ENCODE measurements at places on chromosomes 12 and 14.
A peak's percentile ranks its signal among the peaks of the same experiment; 100 is the strongest.

GRCh38 chr14:99703381-99703780 lies 19.3 kb downstream of the CYP46A1 start:
- no peak for DNase-seq

DNA sequence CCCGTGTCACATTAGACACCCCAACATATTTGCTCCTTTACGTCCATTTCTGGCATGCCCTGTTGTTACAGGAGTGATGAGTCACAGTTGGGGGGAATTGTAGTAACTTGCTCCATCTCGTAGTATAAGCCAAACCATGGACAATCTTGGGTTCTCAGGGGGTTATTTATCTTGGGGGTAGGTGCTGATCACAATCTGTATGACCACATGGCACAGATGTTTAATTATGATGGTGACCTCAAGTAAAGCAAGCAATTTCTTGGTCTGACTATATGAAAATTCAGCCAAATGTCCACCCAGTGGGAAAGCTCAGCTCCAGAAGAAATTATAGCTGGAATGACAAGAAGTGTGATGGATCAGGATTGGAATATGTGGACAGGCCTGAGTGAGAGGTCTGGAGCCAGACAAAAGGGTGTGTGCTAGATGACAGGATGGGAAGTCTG lies 32.1 kb upstream of the STON2 start:
- DNase-seq = no peak

DNA sequence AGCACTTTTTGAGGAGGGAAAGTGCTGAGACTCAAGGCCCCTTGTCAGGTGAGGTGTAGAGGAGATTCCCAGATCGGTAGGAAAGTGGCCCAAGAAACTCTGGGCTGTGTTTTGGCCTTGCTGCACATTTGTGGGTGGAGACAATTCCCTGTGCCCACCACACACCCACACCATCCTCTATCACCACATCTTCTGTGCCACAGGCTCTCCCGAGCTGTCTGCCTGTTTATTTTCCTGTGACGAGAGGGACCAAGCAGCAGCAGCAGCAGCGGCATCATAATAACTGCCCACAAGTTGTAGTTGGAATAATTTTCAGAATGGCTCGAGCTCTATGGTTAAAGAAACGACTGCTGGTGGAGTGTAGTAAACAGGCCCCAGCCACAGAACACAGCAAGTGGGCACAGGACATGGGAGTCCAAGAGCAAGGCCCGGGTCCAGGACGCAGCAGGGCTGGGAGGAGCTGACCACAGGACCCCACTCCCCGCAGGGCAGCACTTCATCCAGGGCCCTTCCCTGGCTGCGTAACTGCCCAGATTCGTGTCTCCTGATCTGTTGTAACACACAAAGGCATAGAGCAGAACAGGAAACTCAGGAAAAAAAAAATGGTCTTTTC lies 55.6 kb upstream of the BCL2L14 start:
- DNase-seq = no peak

GRCh38 chr12:12551115-12551514 lies 11.5 kb downstream of the DUSP16 start:
- DNase-seq = no peak

DNA sequence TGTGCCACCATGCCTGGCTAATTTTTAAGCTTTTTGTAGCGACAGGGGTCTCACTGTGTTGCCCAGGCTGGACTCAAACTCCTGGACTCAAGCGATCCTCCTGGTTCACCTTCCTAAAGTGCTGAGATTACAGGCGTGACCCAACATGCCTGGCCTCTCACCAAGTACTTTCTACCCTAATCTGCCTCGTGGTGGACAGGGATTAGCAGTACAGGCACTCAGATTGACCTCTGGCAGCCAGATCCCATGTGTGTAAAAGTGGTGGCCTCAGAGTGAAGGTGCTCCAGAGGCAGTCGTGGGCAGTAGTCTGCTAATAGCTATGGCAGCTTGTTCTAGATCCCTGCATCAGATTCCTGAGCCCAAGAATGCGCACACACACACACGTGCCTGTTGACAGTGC lies 30.9 kb downstream of the MTHFD1 start:
- no peak for DNase-seq

- no peak for DNase-seq
Observed at GRCh38 chr14:38143659-38144505, 63.8 kb upstream of the SSTR1 start.

DNA sequence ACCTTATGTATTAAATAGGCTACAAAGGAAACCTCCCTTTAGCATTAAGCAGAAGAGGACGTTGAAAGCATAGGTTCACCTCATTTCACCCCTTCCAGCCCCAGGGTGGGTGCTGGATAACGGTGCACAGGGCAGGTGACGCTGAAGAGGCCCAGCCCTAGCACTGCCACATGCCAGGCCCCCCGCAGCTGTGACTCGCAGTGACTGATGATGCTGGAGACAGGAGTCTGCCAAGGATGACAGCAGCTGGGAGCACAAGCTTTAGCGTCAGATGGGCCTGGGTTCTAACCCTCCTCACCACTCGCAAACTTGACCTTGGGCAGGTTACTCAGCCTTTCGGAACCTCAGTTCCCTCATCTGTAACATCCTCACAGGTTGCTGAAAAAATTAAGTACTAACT lies 76.7 kb downstream of the TBK1 start:
- DNase-seq = no peak

GRCh38 chr12:45477526-45477925 lies 252.0 kb upstream of the ARID2 start:
- DNase-seq = no peak

GRCh38 chr12:113316155-113316554 lies 18.8 kb downstream of the SLC8B1 start:
- DNase-seq = no peak

DNA sequence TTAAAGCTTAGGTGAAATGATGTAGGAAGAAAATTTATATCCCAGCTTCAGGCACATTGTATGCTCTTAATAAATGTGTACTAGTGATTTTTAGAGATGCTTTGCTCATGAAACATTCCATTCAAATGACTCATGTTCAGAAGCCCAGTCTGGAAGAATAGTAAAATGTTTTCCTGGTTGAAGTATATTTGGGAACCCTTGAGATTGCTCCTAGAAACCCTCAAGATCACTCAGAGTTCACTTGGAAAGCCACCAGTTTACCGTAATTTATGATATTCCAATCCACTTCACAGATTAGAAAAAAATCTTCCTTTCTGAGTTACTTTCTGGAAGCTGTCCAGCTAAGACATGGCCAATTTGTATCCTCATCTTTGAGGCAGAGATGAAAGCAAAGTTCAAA lies 186.4 kb downstream of the SYT10 start:
- no peak for DNase-seq

GRCh38 chr12:104604070-104604994 lies 147.6 kb downstream of the CHST11 start:
- no peak for DNase-seq

DNA sequence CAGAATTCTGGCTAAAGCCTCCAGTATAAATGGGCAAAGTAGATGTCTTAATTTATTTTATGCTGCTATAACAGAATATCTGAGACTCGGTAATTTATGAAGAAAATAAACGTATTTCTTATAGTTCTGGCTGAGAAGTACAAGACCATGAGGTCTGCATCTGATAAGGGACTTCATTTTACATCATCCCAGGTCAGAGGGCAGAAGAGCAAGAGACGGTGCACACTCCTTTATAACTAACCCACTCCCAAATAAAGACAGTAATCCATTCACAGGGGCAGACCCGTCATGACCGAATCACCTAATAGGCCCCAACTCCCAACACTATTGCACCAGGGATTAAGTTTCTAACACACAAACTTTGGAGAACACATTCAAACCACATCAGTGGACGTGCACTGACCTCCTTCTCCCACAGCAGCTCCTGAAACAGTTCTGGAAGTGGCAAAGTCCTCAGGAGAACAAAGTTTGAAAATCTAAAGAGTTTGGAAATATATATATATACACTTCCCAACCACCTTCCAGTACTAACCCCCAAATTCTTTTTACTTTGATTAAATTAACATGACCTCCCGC lies 116.5 kb downstream of the MED13L start:
- no peak for DNase-seq

DNA sequence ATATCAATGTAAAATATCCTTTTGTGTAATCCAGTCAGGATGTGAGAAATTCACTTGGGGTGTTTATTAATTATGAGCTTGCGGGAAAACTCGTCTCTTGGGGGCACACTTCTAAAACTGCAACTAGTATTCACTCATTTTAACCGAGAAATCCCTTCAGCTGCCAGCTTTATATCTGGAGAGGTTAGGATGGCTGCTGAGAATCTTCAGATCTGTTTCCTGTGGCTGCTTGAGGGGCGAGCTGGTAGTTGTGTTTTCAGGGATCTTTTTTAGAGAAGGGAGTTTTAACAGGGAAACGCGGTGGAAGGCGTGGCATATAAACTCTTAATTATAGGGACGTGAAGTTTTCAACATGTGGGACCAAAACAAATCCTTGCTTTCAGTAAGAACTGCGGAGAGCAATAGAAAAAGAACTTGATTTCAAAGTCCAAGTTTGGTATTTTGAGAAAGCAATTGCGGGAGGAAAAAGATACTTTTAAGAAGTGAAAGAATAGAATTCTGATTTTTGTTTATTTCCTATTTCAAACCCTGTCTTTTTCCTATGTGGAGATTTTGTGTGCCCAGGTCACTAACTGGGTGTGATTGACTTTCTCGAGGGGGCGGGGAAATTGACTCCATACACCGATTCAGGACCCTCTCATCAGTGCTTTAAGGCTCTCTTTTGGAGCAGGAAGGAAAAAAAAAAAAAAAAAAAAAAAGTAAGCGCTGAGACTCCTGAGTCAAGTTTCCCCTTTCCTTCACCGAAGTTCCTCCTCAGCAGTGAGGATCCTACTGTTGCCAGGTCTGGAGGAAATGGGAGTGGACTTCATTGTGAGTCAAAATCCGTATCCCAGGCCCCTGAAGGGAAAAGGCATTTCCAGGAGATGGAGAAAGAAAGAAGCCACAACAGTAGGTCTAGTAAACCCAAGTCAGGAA lies 1.1 kb downstream of the PPFIBP1 start:
- no peak for DNase-seq

- peak; percentile 86 for DNase-seq
Observed at GRCh38 chr12:123242116-123242904, 9.1 kb downstream of the MTRFR start.

DNA sequence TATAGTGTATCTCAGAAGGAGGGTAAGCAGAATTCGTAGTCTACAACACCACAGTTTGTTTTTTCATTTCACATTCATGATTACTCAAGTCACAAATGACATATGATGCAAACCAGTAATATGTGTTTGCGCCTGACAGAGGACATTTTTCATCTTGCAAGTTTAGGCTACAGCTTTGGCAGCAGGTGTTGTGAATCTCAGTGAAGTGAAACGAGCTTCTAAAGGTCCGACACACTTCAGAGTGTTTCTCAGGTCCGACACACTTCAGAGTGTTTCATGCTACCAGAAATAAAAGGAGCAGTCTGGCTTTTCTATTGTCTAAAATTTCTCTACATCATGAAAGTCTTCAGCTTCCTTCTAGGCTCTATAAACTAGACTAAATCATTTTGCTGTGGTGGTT lies 22.7 kb downstream of the CLEC14A start:
- DNase-seq = no peak

GRCh38 chr12:42469355-42470175 lies 120.0 kb downstream of the PRICKLE1 start:
- DNase-seq = no peak

GRCh38 chr14:100434033-100434601 lies 111.0 kb downstream of the SLC25A47 start:
- DNase-seq = no peak

GRCh38 chr12:130127912-130128789 lies 34.1 kb upstream of the FZD10 start:
- DNase-seq = no peak

DNA sequence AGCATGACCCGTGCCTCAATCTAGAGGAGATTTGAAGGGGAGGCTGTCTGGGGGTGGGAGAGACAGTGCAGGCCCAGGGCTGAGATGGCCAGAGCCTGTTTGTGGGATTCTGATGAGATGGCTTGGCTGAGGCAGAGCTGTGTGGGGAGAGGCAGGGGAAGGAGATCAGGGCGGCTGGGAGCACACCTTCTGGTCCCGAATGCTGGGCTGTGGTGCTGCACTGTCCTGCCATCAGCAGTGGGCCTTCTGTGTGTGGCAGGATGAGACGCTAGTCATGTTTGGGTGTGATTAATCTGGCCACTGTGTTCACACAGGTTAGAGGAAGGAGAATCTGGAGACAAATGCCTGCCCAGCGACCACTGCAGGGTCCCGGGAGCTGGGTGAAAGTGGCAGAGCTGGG lies 300.9 kb downstream of the CACNA1C start:
- DNase-seq = no peak

- DNase-seq = no peak
Observed at GRCh38 chr12:112126911-112127310, 1.6 kb downstream of the TRAFD1 start.

DNA sequence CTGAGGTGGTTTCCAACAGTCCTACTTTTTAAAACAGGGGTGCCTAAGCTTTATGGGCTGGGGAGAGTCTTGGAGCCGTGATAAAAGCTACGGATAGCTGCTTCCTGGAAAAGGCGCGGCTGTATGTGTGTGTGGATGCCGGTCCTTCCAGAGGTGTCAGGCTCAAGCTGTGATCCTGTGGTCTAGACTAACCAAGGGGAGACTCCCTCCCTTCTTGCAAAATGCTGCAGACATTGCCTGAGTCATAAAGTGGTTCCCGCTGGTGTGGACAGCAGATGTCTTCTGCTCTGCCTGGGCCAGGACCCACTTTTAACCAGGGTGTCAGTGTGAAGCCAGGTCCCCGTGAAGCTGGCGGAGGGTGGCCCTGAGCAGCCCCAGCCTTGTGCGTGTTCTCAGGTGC lies 37.8 kb downstream of the CCDC92 start:
- DNase-seq = no peak

DNA sequence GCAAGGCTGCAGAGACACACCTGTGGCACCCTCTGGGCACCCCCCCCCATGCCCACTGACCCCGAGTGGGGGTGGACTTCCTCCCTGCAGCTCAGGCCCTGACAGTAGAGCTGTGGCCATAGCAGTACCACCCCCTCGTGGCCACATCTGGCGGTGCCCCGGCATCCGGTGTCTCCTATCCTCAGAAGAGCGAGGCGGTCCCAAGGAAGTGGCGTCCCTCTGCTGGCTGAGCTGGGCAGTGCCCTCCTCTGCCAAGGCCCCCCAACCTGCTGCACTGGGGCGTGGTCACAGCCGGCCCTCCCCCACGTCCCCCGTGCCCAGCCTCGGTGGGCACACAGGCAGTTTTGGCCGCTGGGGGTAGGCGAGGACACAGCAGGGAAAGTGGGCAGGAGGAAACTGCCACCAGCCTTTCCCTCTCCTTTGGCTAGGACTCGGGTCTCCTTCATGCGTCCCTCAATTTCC lies 6.0 kb upstream of the SLC6A12 start:
- peak; percentile 71 for DNase-seq

- no peak for DNase-seq
Observed at GRCh38 chr12:118055144-118055557, 5.8 kb downstream of the WSB2 start.

GRCh38 chr14:33963892-33964291 lies 13.0 kb upstream of the EGLN3 start:
- no peak for DNase-seq

GRCh38 chr14:32737621-32738020 lies 201.1 kb upstream of the NPAS3 start:
- no peak for DNase-seq

DNA sequence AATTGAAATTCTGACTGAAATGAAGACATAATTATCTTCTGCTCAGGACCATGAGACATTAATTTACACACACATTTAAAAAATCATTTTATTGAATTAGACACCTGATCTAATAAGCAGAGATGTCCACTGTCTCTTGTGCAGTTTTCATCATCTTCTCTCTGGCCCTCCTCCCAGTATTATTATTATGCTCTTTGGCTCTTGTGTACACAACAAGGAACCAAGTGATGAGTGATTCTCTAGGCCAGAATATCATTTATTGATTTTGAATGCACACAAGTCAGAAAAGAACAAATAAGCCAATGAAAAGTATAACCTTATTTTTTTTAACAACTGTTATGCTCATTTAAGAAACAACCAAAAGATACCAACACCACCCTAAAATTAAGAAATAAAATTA lies 244.7 kb upstream of the KRR1 start:
- DNase-seq = peak; percentile 36
